ENCODE measurements at places on chromosomes 6 and 20. TPM values are rescaled to one million over a fixed set of nuclear protein-coding genes. Genes with fewer than 3 reads are reported as not detected.

DUSP15 gene
- 8.2 TPM for total RNA-seq

PSMG4 gene
- 21.3 TPM for total RNA-seq

CNR1 gene
- not detected for total RNA-seq

DNA sequence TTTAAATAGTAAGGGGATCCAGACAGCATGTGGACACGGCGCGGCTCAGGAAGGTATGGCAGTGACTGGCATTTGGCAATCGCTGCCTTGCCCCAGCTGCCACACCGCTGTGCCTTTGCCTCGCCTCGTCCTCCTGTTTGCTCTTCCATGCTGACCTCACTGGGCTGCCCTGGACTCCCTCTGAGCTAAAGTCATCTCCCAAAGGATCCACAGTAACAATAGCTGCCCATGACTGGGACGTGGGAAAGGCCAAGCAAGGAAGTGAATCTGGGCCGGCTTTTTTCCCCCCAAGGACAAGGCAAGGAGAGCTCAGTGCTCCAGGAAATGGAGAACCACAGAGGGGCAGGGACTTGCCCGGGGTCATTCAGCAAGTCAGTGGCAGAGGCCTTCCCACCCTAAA is 48.1 kb downstream of the JPH2 start:
- no peaks in the 10 kb centered on the region for H3K27me3 ChIP-seq
- H3K4me3 ChIP-seq, result no peak overlapping the region
- H3K27ac ChIP-seq, result peak overlapping the region; percentile 82
- no peak for DNase-seq

- no peaks in the 10 kb centered on the region for H3K4me1 ChIP-seq
- no peak for DNase-seq
- no peak overlapping the region for H3K4me3 ChIP-seq
Observed at GRCh38 chr20:23111944-23112342, 25.8 kb upstream of the CD93 start.

- no peak overlapping the region for H3K27ac ChIP-seq
- peaks cover 53% of the 10 kb centered on the region for H3K4me1 ChIP-seq
- no peak overlapping the region for H3K4me3 ChIP-seq
- H3K27me3 ChIP-seq, result no peaks in the 10 kb centered on the region
- no peaks in the 10 kb centered on the region for H3K36me3 ChIP-seq
- no peak for DNase-seq
Observed at GRCh38 chr20:50438986-50439407, 71.2 kb upstream of the PTPN1 start.

DNA sequence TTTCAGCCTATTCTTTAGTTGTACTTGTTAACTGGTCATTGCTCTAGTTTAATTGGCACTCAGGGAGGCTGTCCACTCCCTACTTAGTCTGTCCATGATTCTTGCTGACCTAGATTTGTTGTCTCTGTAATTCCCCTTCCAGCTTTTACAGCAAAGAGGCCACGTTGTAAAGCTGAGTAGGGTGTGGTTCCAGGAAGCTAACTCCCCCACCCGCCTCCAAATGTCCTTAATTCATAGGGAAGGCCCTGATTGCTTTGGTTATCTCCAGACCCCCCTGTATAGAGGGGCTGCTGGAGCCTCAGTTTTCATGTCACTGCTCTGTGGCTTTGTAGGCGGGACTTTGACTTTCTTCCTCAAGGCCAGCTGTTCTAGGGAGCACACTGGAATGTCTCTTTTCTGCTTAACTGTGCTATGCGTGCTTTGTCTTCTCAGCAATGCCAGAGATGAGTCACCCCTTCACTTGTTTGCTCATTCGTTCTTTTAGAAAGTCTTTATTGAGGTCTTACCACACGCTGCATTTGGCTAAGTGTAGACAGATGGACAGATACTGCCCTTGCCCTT is 175.1 kb upstream of the JAG1 start:
- H3K27me3 ChIP-seq, result no peaks in the 10 kb centered on the region
- no peaks in the 10 kb centered on the region for H3K36me3 ChIP-seq
- H3K27ac ChIP-seq, result peak overlapping the region; percentile 66

DNA sequence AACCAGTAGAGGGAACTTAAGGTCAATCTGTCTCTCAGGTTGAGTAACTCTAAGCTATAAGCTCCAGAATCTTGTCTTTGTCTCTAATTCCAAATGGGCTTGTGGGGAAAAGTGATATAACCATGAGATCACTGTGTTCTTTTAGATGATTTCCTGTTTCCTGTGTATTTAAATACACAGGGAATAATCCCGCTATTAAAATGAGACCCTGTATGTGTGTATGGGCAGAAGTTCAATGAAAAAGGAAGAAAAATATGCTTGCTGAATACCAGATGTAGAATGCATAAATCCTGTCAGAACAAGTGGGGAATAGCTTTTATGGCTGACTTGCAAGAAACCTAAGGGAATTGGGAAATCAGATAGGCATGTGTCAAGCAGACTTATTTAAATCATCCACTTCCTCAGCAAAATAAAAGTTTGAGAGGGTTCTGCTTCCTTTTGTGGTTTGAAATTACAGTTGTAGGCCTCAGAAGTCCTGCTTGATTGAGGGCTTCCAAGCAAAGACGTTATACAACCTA is 164.7 kb upstream of the PDE7B start:
- H3K4me3 ChIP-seq, result no peak overlapping the region
- H3K27ac ChIP-seq, result no peak overlapping the region
- no peaks in the 10 kb centered on the region for H3K36me3 ChIP-seq
- H3K27me3 ChIP-seq, result no peaks in the 10 kb centered on the region

GRCh38 chr6:99563056-99563723 is 5.3 kb downstream of the CCNC start:
- H3K4me3 ChIP-seq, result no peak overlapping the region
- no peaks in the 10 kb centered on the region for H3K27me3 ChIP-seq
- H3K27ac ChIP-seq, result no peak overlapping the region
- peaks cover 5% of the 10 kb centered on the region for H3K4me1 ChIP-seq
- DNase-seq, result no peak

DNA sequence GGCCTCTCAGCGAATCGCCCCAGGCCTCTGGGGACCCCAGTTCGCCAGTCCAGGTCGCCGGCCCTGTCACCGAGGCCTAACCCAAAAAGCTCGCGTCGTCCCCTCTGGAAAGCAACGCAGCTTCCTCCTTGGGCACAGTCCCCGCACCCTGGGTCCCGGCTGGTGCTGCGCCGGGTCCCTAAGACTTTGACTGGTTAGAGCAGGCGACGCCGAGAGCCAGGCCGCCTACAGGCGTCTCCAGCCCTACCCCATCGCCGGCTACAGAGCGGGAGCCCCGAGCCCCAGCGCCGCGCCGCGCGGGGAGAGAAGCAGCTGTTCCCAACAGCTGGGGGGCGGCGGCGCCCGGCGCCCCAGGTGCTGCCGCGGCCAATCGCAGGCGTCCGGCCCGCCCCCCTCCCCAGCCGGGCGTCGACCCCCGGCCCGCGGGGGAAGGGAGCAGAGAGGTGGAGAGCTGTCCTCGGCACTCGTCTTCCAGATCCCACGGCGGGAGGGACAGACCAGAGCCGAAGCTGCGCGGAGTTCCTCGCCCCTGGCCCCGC is 540 bp upstream of the RBM24 start:
- peaks cover 2% of the 10 kb centered on the region for H3K27me3 ChIP-seq
- H3K4me1 ChIP-seq, result peaks cover 9% of the 10 kb centered on the region
- no peaks in the 10 kb centered on the region for H3K36me3 ChIP-seq
- no peak overlapping the region for H3K27ac ChIP-seq
- H3K4me3 ChIP-seq, result no peak overlapping the region

- no peak for DNase-seq
- H3K36me3 ChIP-seq, result no peaks in the 10 kb centered on the region
- no peak overlapping the region for H3K4me3 ChIP-seq
- no peak overlapping the region for H3K27ac ChIP-seq
- no peaks in the 10 kb centered on the region for H3K27me3 ChIP-seq
Observed at GRCh38 chr6:1972962-1973361, 272.4 kb downstream of the GMDS start.

GRCh38 chr20:29427201-29428060 is 1830.0 kb upstream of the DEFB115 start:
- H3K4me1 ChIP-seq, result no peaks in the 10 kb centered on the region
- H3K36me3 ChIP-seq, result no peaks in the 10 kb centered on the region

GRCh38 chr20:15251171-15251570 is 913.8 kb upstream of the FLRT3 start:
- no peak overlapping the region for H3K4me3 ChIP-seq
- no peak for DNase-seq
- H3K36me3 ChIP-seq, result no peaks in the 10 kb centered on the region
- no peaks in the 10 kb centered on the region for H3K27me3 ChIP-seq
- H3K27ac ChIP-seq, result no peak overlapping the region
- no peaks in the 10 kb centered on the region for H3K4me1 ChIP-seq

- H3K36me3 ChIP-seq, result no peaks in the 10 kb centered on the region
- no peaks in the 10 kb centered on the region for H3K27me3 ChIP-seq
Observed at GRCh38 chr6:156804402-156804801, 27.2 kb downstream of the ARID1B start.

Data from Caco-2 (cell line).